H54 (cell line): ENCODE measurements at places on chromosomes 7 and 10.

- no peak for DNase-seq
Measured at GRCh38 chr10:113983552-113983951, 60.1 kb upstream of the ADRB1 start.

GRCh38 chr10:125641398-125641797, 41.6 kb downstream of the TEX36 start:
- no peak for DNase-seq

DNA sequence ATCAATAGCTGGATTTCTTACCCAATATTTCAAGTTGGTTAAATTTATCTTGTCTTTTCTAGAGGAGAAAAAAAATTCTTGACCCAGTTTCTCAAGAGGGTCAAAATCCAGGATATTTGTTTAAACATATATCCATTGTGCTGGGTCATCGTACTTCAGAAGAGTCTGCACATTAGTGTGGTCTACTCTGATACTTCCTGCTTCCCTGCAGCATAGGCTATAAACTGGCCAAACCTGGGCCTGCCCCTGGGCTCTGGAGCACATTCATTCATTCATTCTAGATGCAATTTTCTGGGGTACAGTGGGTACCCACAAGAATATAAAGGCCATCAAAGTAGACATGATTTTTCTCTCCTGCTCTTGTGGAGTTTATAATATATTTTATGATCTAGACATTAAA, 142.1 kb upstream of the WNT16 start:
- DNase-seq, result no peak

DNA sequence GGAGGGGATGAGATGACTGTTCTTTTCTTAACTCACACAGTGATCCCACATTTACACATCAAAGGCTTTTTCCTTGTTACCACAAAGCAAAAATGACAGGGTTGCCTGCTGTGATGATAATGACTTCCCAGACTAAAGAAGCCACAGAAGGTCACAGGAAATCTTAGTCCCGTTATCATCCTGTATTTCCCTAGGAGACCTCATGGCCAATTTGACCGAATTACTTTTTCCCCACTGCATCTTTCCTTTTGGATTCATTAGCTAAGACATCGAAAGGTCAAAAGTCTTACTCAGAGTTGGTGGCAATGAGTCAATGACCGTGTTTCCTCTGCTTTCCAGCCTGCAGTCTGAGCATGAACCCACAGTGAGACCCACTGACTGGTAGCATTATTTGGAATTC, 130.1 kb upstream of the INHBA start:
- no peak for DNase-seq

GRCh38 chr10:24866604-24867583, 85.5 kb downstream of the PRTFDC1 start:
- DNase-seq, result peak; percentile 35

GRCh38 chr7:144827621-144828020, 8.2 kb downstream of the TPK1 start:
- DNase-seq, result no peak

GRCh38 chr10:51083356-51083853, 9.1 kb downstream of the PRKG1 start:
- no peak for DNase-seq

DNA sequence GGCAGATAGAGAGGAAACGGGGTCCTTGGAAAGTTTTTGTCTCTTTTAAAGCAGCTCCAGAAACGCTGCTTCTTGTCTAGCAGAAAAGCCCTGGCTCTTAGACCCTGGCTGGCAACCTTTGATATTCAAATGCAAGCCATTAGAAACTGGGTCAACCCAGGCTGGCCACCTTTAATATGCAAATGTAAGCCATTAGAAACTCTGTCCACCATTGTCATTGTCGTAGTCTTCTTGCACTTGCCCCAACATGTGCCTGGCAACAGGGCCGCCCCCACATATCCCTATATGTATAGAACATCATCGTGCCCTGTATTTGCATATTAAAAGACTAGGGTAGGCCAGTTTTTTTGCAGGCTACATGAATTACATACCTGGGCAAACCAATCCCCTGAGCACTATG, 621.3 kb upstream of the DPP6 start:
- no peak for DNase-seq

GRCh38 chr10:4535521-4535920, 290.5 kb upstream of the AKR1E2 start:
- DNase-seq, result no peak

- DNase-seq, result peak; percentile 83
Measured at GRCh38 chr7:2403718-2404648, 572 bp downstream of the CHST12 start.

DNA sequence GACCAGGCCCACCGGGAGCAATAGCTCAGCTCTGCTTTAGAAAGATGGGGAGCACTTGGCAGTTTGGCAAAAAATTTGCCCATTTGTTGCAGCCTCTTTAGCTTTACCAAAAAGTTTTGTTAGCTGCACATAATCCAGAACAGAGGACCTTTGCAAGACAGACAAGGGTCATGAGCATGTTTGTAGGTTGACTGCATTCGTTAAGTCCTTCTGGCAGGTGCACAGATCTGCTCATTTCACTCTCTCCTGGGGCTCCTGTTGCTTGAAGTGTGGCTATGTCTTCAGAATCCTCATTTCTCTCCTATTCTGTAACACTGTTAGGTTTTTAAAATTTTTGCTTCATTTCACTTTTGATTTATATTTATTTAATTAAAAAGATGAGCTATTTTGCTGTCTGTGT, 96.8 kb downstream of the MYOF start:
- no peak for DNase-seq

- no peak for DNase-seq
Measured at GRCh38 chr10:21508706-21509331, 16.7 kb downstream of the SKIDA1 start.

- no peak for DNase-seq
Measured at GRCh38 chr10:1747590-1748157, 10.3 kb upstream of the ADARB2 start.

DNA sequence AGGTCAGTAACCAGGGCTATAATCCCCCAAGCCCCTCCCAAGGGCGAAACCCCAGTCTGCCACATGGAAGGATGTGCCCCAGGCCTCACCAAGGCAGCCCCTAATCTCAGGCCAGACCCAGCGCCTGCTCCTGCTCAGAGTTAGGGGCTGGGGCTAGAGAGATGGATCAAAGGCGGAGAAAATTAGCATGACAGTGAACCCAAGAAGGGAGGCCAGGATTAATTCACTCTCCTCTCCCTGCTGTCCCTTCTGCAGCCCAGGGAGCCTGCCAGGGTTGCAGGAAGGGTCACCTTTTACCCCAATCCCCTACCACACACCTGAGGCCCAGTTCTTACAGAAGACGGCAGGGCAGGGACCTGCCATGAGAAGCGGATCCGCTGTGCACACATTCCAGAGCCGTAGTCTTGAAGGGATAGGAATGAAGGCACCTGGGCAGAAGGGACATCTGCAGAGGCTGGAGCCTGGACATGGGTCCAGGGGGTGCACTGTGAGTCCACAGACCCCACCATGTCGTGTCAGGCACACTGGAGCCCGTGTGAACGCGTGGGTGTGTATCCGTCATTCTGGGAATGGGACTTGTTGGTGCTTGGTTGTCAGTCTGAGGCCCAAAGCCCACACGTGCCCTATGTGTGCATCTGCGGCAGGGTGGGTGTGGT, 11.9 kb upstream of the ZMIZ1 start:
- no peak for DNase-seq

DNA sequence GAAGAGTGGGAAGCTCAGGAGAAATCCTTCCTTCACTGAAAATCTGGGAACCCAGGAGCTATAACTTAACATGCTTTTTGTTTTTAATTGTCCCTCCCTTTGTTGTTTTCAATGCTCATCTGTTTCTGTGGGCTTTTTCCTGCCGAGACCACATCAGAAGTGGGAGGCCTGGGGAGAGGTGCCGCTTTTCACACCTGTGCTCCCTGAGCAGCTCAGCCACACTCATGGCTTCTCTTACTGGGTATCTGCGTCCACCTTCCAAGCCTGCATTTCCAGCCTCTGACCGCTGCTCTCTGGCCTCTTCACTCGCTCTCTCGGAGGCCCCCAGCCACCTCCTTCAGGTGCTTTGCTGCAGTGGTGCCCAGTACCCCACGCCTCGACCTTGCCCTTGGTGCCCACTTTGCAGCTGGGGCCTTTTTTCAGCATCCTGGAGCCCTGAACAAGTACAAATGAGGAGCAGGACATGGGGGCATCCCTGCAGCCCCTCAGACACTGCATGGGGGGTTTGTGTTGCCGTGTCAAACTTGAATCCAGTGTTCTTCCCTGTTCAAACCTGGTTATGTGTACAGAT, 9.9 kb downstream of the C7orf57 start:
- no peak for DNase-seq

DNA sequence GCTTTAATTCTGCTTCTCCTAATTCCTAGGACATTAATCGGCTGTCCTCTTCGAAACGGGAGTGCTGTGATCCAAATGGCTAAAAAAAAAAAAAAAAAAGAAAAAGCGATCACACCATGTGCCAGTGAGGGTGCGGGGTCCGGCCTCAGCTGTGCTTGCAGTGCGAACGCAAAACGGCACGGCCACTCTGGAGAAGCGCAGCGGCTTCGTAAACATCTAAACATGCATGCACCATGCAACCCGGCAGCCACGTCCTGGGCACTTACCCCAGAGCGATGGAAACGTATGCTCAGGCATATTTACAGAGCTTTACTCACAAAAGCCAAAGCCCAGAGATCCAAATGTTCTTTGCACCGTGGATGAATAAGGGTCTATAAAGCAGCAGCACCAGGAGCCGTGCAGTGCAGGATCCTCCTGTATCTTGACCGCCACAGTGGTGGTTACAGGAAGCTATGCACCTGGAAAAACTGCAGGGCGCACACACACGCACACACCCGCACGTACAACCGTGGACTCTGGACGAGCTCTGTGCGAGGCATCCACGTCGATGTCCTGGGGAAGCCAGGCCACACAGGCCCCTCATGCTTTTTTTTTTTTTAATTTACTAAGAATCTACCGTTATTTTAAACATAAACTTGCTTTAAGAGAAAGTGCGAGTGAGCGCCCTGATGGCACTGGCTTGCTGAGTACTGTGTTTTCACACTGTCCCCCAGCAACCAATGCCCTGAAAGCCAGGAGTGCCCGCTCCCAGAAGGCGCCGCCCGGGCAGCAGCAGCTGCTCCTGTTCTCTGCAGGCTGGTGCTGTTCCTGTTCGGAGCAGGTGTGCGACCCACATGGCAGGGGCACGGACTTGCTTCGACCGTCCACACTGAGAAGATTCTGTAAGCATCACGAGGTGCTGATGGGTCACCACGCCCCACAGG, 25.0 kb downstream of the GPER1 start:
- DNase-seq, result no peak

- DNase-seq, result no peak
Measured at GRCh38 chr10:6171881-6172695, 30.6 kb upstream of the PFKFB3 start.

- DNase-seq, result peak; percentile 66
Measured at GRCh38 chr7:32164341-32164996, 94.3 kb upstream of the PDE1C start.

DNA sequence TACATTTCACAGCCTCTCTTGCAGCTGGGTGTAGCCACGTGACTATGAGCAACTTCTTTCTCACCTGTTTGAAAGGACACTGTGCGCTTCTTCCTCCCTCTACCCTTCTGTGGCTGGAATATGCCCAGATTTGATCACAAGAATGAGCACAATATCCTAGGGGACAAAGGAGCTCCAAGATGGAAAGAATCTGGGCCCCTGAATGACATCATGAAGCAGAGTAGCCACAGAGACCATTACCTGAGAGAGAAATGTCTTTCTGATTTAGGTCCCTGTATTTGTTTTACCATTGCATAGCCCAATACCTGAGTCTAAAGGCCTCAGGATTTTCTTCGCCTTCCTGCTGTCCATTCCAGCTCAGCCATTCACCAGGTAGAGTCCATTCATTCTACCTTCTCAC, 15.4 kb downstream of the ZNF503 start:
- DNase-seq, result no peak

- DNase-seq, result peak; percentile 85
Measured at GRCh38 chr10:73886085-73886529, 11.8 kb upstream of the CAMK2G start.

DNA sequence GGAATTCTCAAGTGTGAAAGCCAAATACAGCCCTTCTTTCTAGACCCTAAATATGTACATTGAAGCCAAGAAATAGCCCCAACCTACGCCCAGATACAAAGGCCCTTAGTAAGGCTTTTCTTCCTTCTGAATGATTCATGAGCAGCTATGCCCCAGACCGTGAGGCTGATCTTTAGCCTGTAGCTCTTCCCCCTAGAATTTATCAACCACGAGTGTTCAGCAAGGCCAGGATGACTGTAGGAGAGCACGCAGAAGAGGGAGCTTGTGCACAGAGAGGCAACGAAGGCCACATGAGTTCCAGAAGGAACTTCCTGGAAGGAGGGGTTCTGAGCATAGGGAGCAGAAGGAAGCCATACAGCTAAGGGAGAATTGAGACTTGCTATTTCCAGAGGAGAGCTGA, 53.0 kb upstream of the HABP2 start:
- no peak for DNase-seq

- no peak for DNase-seq
Measured at GRCh38 chr10:133229265-133230043, 563 bp upstream of the UTF1 start.

GRCh38 chr10:111890046-111890445, 293.5 kb downstream of the GPAM start:
- DNase-seq, result no peak

DNA sequence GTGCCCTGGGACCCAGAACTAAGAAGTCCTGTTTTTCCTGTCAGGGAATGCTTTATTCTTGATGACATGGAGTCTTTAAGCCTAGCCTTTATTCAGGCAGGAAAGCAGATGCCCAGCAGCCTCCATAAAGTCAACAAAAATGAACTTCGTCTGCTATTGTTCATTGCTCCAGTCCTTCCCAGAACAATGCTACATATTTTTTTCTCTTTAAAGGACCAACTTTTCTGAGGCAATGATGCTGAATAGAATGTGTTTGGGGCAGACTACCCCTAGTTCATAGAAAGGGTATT, 47.6 kb upstream of the PDCD4 start:
- no peak for DNase-seq
